ENCODE measurements at places on chromosomes 5 and 9.

DNA sequence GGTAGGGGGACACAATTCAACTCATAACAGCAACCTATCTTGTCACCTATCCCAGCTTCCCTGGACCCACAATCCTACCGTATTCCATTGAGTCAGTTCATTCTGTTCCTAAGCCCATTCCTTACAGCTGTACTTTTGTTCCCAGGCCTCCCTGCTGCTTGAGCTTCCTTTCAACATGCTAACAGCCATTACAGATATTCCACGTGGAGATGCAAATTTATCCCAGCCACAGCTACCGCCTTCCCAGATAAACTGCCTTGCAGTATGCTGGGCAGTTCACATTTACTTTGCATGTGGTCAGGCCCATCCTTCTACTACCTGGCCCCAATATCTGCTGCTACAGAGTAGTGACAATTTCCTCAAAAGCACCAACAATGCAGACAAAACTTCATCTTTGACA lies 23.0 kb downstream of the RIGI start:
- DNase-seq, result no peak

DNA sequence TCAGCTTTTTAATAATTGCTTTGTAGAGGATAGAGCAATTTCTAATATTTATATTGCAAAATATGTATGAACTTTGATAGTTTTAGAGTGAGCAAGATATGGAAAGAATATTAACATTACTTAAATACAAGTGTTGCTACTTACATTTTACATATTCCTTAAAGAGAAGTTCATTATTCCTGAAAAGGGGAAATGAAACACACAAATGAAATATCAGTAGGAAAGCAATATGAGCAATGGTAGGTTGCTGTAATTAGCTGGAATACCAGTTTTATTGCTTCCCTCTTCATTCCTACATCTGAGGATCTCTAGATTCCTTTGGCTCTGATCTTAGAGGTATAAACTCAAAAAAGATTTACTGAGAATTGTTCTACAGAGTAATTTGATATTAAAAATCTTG lies 414.1 kb downstream of the FAM170A start:
- DNase-seq, result no peak

GRCh38 chr5:58944221-58944620 lies 361.3 kb downstream of the RAB3C start:
- no peak for DNase-seq

DNA sequence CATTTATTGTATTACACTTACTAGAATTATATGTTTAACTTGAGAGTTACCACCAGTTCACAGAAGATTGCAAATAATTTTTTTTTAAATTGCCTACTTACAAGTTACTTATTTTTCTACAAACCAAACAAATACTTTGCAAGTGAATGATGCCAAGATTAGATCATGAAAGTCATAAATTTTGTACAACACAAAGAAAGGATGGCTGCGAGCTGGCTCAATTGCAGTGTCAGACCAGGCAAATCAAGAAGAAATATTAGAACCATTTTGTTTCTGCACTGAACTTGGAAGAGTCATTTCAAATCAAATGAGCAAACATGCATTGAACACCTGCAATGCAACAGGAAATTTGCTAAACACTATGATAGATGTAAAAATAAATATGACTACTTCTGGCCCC lies 97.3 kb downstream of the PLCXD3 start:
- no peak for DNase-seq

DNA sequence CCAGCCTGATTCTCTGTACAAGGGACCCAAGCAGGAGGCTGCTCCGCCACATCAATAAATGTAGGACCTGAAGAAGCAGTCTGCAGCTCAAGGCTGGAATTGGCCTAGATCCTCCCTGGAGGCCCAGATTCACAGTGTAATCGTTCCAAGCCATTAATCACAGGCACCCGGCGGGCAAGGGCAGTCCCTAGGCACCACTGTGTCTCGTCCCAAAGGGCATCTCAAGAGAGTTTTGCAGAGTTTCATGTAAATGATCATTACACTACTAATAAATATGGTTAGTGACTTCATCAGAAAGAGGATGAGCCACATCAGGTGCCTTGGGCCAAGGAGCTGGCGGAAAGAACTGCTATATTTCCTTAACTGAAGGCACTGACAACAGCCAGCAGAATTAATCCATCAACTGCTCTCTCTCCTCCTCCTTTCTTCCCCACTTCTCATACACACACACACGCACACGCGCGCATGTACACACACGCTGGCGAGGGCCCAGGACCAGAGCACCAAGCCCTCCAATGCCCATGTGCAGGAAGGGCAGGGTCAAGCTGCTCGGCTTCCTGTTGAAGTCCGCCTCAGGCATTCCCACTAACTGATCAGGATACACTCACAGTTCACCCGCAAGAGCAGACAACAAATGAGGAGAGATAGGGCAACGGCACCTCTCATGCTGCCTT lies 33.9 kb downstream of the GNAQ start:
- DNase-seq, result no peak

DNA sequence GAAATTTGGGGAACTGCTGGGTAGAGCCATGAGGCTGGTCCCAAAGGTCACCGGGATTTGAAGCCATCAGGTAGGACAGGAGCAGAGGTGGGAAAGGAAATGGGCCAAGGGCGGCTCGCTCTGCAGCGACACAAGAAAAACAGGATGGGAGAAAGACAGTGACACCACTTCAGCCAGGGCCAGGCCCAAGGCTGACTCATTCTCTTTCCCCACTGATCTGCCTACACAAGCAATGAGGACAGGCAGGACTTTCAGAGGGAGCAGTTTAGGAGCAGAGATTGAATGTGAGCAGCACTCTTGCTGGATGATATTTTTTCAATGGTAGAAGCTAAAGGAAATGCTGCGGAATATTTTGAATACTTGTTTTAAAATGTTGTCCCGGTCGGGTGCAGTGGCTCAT lies 3.5 kb downstream of the RUFY1 start:
- DNase-seq, result no peak

All from HS-27A (cell line).